ELR (cell line): ENCODE measurements at places on chromosomes 3 and 15.

DNA sequence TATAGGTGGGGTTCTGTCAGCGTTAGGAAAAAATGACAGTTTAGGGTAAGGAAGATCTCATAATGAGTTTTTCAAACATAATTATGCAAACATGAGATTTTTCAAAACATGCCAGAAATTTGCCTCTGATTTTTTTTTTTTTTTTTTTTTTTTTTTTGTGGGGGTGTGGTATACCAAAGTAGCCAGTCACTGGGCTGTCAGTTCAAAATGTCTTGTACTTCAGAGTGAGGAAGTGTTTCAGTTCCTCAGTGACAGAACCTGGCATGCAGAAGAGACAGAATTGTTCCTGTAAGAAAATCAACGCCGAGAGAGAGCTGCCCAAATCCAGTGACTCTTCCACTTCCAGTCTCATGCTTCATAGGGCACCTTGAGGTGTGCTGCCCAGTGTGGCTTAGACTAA, 9.7 kb downstream of the NCBP2 start:
- no peak for DNase-seq

DNA sequence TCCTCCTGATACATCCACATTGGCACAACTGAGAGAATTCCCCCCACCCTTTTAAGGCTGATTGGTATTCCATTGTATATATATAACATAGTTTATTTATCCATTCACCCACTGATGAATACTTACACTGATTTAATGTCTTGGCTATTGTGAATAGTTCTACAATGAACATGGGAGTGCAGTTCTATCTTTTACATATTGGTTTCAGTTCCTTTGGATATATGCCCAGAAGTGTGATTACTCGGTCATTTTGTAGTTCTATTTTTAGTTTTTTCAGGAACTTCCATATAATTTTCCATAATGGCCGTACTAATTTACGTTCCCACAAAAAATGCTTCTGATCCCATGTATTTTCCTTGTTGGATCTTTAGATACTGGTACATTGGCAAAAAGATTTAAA, 135.3 kb downstream of the FMN1 start:
- no peak for DNase-seq

- peak; percentile 91 for DNase-seq
Measured at GRCh38 chr3:129829640-129830039, 63.9 kb downstream of the TMCC1 start.

DNA sequence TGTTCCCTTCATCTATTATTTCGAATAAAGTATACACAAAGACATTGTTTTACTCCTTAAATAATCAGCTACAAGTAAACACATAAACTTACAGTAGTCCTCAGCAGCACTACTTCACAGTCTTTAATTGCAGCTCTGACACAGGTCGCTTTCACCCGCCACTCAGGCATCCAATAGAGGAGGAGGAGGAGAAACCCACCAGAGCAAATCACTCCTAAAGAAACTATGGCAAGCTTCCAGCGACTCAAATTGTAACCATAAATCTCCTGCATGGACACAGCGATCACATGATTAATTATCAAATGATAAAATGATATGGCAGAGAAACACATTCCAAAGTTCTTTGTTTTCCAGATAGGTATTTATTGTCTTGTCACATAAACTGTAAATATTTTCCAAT, 26.2 kb downstream of the ATP13A3 start:
- DNase-seq, result no peak

- DNase-seq, result peak; percentile 10
Measured at GRCh38 chr15:80087104-80087503, 27.6 kb downstream of the ZFAND6 start.

GRCh38 chr15:45892182-45892581, 257.4 kb downstream of the SQOR start:
- DNase-seq, result no peak

DNA sequence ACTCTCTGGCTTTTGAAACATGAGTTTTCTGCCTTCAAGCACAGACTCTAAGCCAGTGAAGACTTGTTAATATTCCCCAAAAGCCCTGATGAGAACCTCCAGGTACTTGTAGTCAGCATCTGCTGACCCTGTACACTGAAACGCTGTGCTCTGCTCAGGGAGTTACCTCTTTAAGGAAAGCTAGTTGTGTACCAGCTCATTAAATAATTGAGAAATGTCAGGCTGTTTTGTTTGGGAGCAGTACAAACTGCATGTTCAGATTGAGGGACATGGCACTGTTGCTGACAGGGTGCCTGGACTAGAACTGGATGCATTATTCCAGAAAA, 21.7 kb downstream of the UPK1B start:
- DNase-seq, result no peak

GRCh38 chr3:102006812-102007485, 157.6 kb downstream of the NFKBIZ start:
- DNase-seq, result peak; percentile 88

DNA sequence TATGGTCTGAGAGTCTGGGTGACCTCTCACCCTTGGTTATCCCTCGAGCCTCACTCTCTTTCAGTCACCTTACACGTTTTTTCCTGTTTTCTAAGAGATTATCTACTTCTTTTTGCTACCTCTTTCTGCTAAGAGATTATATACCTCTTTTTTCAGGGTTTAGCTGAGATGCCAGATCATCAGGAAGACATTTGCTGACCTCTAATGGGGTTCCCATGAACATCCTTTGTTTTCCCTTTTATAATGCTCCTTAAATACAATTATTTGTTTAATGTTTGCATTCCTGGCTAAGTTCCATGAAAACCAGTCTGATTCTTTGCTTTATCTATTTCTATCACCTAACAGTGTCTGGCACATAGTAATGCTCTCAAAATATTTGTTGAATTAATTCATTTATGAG, 39.6 kb downstream of the LEKR1 start:
- peak; percentile 27 for DNase-seq

GRCh38 chr3:194632809-194633348, 340 bp downstream of the TMEM44 start:
- DNase-seq, result peak; percentile 61

DNA sequence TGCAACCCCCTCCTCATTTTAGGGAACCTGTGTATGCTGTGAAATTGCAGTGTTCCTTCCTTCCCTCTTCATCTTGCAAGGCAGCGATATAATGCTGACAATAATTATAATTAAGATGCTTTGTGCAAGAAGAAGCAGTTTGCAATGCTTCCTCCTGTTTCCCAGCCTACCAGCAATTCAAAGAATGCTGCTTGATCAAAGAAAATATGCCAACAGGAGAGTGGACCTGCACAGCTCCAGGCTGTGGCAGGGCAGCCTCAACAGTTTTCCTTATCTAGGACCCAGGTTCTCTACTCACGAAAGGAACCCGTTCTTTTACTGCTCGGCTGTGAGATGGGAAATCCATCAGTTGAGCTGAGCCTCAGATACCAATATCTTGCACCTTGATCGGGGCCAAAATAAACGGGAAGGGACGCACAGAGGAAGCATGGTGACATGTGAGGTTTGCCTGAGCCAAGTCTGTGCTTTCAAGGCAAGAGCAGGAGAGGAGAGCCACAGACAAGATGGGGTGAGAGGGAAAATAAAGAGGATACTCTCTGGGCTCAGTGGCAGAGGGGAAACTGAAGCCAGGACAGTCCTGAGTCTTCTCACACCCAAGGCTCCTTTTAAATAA, 22.6 kb upstream of the LRTM1 start:
- DNase-seq, result no peak

DNA sequence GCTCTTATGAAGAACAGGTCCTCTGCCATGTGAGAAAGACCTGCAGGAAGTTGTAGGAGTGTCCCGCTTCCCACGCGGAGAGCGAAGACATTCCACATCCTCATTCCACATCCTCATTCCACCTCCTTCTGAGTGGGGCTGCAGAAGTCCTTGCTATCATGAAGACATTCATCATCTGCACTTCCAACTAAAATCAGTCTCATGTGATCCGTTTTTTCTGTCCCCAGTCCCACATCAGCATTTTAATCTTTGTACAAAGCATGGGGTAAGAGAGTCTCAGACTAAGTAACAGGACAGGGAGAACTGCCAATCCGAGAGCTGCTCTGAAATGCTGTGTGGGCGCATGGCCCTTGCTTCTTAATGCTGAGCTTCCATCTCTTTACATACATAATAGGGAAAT, 227.2 kb downstream of the RSRC1 start:
- DNase-seq, result no peak

DNA sequence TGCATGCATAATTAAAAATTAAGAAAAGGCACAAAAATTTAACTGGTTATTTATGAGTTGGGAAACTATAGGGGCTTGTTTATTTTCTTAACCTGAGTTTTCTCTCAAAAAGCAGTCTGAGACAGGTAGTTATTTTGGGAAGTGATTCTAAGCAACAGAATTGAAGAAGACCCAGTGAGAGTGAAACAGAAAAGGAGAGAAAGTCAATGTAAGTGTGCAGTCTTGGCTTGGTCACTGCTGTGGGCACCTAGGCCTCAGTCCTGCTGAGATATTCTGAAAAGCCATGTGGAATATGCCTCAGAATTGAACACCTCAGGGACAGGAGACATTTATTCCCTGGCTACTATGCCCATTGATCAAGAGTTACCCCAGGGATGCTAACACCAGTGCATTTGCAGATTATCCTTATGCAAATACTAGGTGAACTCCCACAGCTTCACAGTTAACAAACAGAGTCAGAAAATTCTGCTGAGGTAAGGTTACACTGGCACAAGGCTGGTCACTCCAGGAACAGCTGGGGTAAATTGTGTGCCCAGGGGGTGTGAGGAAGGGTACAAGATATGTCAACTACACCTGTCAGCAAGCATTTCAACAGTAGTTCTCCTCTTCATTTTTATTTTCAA, 222.7 kb downstream of the EFHB start:
- DNase-seq, result no peak

- DNase-seq, result no peak
Measured at GRCh38 chr3:159832024-159832423, 156.6 kb upstream of the IL12A start.

DNA sequence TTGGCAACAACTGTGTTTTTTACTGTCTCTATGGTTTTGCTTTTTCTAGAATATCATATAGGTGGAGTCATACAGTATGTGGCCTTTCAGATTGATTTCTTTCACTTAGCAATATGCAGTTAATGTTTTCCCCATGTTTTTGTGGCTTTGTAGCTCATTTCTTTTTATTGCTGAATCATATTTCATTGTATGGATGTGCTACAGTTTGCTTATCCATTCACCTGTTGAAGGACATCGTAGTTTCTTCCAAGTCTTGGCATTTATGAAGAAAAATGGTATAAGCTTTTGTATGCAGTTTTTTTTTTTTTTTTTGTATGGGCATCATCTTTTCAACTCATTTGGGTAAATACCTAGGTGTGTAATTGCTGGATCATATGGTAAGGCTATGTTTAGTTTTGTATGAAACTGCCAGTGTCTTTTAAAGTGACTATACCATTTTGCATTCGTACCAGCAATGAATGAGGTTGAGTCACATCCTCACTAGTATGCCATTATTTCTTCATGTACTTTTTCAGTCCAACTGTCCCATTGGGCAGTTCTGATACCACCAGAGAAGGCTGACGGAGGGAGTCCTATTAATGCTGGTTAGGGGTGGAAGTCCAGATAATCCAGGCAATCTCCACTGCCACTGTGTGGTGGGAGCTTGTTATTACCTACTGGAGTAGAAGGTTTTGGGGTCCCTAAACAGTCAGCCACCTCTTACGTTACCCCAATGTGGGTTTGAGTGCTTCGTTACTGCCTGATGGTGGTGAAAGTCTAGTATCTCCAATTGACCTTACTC, 210.5 kb downstream of the DOCK3 start:
- DNase-seq, result peak; percentile 32

- peak; percentile 19 for DNase-seq
Measured at GRCh38 chr15:66252685-66253417, 699 bp downstream of the MEGF11 start.

GRCh38 chr3:58317811-58318210, 11.5 kb downstream of the HTD2 start:
- no peak for DNase-seq

GRCh38 chr3:107806536-107806935, 283.8 kb downstream of the BBX start:
- DNase-seq, result no peak

DNA sequence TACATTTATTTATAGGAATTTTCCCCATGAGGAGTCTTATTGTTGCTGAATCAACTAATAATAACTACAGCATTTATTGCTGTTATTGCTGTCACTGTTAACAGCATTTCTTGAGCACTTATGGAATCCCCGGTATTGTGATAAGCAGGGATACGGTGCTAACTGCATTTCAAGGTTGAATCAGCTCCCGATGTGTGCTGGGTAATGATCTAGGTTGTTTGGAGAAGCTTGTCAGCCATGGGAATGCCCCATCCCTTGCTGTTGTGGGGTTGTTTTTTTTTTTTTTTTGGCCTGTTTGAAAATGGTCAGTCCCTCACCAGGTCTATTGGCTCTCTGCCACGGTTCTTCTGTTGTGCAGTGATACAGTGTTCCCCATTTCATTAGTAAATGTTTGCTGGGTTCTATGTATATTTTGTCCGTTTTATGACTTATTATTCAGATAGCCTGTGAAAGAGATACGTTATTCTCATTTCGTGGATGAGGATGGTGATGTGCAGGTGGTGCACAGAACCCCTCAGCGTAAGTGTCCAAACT, 48.5 kb downstream of the MED12L start:
- no peak for DNase-seq

GRCh38 chr3:25503898-25504301, 75.8 kb downstream of the RARB start:
- no peak for DNase-seq

DNA sequence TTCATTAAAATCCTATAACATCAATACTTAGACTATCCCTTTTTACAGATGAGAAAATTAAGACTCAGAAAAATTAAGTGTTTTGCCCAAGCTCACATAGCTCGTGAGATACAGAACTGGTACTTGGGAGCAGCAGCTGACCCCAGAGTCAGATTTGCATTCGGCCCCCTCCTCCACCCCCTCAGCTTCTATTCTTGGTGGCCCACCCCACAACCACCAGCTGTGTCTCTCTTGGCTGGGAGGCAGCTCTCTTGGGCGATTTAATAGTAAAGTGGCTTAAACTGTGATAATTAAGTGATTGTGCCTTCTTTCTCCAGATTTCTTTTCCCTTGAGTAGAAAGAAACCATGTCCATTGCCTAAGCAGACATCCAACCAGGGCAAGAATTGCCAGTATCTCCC, 203.6 kb upstream of the PDZRN3 start:
- no peak for DNase-seq
